ENCODE measurements at places on chromosomes 7 and 10. TPM values are rescaled to one million over a fixed set of nuclear protein-coding genes. Genes with fewer than 3 reads are reported as not detected.

DNA sequence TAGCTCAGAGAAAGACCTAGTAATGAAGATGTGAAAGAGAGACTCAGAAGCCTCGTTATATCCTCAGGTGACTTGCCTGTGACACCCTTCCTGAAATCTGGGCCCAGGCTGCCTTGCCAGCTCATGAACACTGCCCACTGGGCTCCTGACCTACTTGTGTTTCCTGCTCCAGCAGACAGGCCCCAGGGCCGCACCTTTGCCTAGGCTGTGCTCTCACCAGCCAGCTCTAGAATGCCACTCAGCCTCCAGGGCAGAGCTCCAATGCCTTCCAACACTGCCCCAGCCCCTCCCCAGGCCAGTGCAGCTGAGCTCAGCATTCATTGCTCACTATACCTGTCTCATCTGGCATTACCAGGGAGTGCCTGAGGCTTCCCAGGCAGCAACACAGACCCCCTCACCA, 94.3 kb downstream of the DLG5 start:
- DNase-seq: no peak
- peaks cover 10% of the 10 kb centered on the region for H3K4me1 ChIP-seq
- H3K27ac ChIP-seq: no peak overlapping the region

DNA sequence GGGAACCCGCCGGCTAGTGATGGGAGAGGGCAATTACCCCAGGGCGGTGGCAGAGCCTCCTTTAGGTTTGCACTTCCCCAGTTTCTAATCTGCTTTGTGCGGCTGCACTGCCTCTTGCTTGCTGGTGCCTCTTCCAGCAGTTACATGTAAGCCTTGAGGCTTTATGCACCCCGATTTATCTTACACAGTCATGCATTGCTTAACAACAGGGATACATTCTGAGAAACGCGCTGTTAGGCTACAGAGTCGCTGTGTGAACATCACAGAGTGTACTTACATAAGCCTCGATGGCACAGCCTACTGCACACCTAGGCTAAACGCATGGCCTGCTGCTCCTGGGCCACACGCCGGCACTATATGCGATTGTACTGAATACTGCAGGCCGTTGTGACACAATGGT, 155.6 kb upstream of the MKI67 start:
- H3K27me3 ChIP-seq: peaks cover 27% of the 10 kb centered on the region
- H3K4me1 ChIP-seq: no peaks in the 10 kb centered on the region
- H3K27ac ChIP-seq: no peak overlapping the region

DNA sequence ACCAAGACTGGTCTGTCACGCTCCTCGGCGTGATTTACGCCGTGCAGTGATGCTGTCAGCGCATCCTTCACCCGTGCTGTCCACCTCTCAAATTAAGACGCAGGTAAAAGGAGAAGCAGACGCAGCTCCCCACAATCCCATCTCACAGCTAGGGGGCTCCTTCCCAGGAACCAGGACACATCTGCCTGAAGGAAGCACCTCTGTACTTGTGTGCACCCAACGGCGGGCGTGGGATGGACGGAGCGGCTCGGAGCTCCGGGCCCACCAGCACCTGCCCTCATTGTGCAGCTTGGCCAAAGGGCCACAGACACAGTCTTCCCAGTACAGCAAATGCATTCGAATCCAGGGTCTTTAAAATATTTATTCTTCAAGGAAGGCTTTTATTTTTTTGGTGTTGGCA, 55.3 kb downstream of the STK32C start:
- no peak for DNase-seq
- no peak overlapping the region for H3K27ac ChIP-seq
- no peak overlapping the region for H3K4me3 ChIP-seq

The SPDYE3 gene
- not detected for total RNA-seq

The HOXA10 gene
- total RNA-seq: not detected

DNA sequence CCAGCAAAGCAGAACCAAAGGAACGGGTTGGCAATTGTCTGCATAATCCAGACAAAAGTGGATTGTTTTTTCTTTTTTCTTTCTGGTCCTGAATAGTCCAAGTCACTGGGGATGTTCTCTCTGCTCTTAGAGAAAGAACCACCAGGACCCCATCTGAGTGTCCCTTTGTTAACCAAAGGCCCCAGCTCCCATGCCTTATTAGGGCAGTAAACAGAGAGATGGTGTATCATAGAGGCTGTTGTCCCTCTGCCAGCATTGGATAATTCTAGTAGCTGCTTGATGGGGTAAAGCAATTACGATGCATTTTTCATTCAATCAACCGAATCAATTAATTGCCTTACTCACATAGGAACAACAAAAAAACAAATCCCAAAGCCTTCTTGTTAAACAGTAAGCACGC, 213.0 kb downstream of the BUB3 start:
- no peaks in the 10 kb centered on the region for H3K27me3 ChIP-seq
- no peak overlapping the region for H3K4me3 ChIP-seq
- no peaks in the 10 kb centered on the region for H3K4me1 ChIP-seq
- no peak for DNase-seq
- H3K36me3 ChIP-seq: no peaks in the 10 kb centered on the region

DNA sequence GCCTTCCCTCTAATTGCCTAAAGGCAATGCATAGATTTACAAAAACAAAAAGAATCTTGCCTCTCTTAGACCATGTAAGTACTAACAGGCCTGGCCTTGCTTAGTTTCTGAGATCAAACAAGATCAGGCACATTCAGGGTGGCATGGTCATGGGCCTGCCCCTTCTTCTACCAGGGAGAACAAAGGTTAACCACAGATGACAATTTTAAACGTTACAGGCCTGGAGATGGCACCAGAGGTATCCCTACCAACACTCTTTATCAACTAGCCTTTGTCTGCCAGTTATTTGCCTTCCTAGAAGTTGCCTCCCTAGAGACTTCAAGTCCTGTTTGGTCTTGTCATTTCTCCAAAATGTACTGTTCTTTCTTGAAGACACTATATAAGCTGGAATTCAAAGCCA, 252.6 kb downstream of the DOCK4 start:
- H3K4me3 ChIP-seq: no peak overlapping the region
- H3K4me1 ChIP-seq: no peaks in the 10 kb centered on the region
- peaks cover 3% of the 10 kb centered on the region for H3K27me3 ChIP-seq
- DNase-seq: no peak
- no peaks in the 10 kb centered on the region for H3K36me3 ChIP-seq
